HepG2 (cell line): ENCODE measurements at places on chromosomes 12 and 14.
A peak's percentile ranks its signal among the peaks of the same experiment; 100 is the strongest.

DNA sequence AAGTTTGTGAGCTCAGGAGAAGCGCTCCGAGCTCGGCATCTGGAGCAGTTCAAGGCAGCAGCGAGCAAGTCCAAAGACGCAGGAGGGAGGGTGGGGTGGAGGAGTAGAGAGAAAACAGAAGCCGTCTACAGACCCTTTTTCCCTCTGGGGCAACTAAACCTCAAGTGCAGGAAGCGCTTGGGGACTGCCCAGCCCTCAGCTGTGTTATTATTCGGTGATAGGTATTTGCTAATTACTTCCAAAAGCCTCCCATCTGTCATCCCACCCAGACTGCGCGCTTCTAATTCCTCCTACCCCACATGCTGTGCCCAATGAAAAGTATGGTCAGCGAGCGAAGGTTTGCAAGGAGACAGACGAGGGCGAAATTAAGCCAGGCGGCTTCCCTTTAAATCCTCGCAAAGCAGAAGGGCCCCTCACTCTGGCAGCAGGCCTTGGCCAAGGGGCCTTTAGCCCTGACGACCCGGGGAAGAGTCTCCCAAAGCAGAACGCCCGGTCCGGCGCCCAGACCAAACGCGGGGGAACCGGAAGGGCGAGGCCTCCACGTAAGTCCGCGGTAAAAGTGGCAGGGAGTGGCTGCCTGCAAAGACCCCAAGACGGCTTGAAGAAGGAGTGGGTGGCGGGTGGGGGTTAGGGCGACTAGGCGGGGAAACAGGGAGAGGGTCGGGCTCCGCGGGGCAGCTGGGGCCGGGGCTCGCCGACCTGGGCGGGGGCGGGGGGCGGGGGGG, 507 bp upstream of the CD9 start:
- DNase-seq = no peak

GRCh38 chr12:52147367-52147963, 44.3 kb downstream of the KRT80 start:
- peak; percentile 67 for DNase-seq

DNA sequence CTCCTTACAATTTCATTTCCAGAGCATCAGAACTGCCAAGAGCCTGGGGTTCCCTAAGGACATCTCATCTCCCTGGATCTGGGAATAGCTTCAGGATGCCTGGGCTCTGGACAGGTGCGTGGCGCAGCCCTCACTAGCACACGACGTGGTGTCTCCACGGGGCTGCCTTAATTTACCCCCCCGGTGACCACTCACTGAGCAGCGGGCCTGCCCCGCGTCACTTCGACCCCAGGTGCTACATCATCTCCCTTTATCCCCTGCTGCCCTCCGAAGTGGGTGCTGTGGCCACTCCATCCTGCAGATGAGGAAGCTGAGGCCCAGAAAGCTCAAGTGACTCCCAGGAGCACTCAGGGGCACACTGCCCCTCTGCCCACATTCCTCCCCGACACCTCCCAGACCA, 177.8 kb upstream of the SFSWAP start:
- no peak for DNase-seq

- no peak for DNase-seq
These were observed 31.6 kb upstream of the MYBPC1 start for GRCh38 chr12:101563212-101563611.

- no peak for DNase-seq
These were observed 269.9 kb upstream of the PLEKHG7 start for GRCh38 chr12:92432724-92433441.

GRCh38 chr14:59150990-59151389, 37.5 kb upstream of the DAAM1 start:
- DNase-seq = no peak

- no peak for DNase-seq
These were observed 10.0 kb downstream of the SFSWAP start for GRCh38 chr12:131720921-131721320.

DNA sequence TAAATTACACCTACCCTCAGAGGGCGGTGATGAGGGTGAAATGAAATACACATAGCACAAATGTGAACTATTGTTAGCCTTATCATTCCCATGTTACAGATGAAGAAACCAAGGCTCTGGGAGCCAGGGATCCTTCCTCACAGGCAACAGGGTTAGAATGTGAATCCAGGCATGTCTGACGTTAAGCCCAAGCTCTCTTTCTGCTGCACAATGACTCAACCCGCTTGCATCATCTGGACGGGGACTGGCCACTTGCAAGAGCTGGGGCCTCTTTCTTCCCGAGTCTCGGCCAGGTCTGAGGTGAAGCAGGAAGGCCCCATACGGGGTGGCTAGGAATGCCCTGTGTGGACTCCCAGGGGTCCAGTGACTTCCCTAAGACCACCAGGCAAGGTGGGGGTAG, 105.2 kb downstream of the RBM19 start:
- no peak for DNase-seq

DNA sequence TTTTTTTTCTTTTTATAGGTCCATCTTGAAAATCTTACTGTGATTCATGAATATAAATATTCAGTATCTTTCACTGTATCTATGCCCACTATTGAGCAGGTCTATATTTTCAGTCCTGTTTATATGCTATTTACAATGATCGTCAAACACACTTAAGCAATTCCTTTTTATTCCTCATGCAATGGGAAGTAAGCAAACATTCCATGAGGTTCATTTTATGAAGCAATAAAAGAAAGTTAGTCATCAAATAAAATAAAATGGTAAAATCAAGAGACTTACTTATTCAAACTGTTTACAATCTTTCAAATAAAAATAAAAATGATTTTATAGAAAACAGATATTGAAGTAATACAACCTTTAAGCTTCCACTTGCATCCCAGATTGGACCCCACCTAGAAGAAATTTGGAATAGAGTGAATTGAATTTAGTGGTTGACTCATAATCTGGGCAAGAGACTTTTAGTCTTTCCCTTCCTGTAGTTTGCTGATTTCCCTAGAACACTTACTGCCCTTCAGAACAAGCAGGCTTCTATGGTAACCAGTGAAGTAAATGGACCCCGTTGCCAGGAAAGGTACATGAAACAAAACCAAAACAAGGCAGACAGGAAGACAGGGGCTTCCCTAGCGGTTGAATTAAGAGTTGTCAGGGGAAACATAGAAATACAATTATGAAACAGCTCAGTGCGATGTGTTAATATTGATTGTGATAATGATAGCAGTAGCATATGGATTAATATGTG, 241.0 kb upstream of the ATP2B1 start:
- DNase-seq = peak; percentile 9

DNA sequence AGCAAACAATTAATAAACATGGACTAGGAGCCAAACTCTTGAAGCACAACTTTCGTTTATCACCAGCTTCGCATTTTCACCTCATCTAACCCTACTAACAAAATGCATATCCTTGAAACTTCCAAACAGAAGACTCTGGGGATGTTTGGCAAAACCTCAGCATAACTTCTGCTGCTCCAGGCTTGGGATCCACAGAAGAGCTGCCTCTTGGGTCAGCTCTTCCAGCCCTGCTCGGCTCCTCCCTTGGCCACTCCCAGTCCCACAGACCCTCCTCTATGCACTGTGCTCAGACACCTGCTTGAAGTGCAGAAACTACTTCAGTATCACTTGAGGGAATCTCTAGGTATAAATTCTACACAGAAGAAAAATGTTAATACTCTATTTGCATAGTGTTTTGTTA, 110.0 kb upstream of the AMIGO2 start:
- DNase-seq = no peak
